ENCODE measurements at places on chromosomes 1 and 21.

DNA sequence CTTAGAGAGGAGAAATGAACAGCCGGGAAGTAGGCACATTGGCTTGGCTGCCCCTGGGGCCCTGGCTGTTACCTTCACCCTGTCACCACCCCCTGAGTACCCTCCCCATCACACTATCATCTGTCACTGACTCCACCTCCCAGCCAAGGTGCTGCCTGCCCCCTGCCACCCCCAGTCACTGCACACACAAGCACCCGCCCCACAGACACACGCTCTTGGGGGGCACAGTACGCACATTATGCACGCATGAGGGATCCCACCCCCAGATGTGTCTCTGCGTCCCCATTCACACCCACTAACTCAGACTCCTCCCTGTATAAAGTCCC lies 223.3 kb downstream of the PTPRU start:
- DNase-seq, result no peak

DNA sequence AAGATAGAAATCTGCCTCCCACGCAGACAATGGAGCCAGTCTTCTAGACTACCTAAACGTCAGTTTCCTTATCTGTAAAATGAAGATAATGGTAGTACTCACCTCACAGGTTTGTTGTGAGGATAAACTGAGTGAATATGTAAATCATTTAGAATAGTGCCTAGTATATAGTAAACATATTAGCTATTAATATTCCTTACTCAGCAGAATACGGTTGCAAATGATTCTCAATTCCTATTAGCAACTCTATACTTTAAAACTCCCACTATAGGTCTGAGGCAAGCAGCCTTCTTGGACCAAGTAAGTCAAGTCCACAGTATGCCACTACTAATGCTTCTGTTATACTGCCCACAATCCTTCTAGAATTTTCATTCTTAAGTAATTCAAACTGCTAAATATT lies 5.4 kb downstream of the GTF2B start:
- no peak for DNase-seq

DNA sequence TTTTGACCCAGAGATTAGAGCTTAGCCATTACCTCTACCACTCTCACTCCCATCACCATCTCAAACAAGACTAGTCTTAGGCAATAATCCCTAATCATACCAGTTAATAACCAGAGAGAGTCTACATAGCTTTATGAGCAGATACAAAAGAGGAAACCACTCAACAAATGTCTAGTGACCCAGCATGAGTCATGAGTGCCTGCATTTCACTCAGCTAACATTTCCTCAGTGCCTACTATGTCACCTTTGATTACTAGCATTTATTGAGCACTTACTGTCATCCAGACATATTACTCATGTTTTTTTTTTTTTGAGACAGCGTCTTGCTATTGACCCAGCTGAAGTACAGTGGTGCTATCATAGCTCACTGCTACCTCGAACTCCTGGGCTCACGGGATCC lies 35.9 kb upstream of the GALNT2 start:
- peak; percentile 27 for DNase-seq

GRCh38 chr1:211326528-211327345 lies at the start of gene TRAF5:
TRAF5 (plus strand) TSS chr1:211326833; CDS start chr1:211353240, 26,407 bp downstream.
- peak; percentile 78 for DNase-seq

DNA sequence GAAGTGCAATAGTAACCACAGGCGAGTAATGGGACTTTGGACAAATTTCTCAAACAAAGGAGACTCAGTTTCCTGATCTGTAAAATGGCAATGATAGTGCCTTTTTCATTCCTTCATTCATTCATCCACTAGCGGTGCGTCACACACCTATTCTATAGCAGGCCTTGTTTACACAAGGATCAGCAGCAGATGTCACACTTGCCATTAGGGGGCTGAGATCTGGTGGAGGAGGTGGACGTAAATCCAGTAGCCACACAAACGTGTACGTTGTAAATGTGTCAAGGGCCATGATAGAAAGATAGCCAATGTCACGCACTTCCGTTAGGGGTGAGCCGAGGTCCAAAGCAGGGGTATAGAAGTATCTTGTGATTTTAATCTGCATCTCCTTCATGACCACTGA lies 34.2 kb downstream of the SERINC2 start:
- no peak for DNase-seq

DNA sequence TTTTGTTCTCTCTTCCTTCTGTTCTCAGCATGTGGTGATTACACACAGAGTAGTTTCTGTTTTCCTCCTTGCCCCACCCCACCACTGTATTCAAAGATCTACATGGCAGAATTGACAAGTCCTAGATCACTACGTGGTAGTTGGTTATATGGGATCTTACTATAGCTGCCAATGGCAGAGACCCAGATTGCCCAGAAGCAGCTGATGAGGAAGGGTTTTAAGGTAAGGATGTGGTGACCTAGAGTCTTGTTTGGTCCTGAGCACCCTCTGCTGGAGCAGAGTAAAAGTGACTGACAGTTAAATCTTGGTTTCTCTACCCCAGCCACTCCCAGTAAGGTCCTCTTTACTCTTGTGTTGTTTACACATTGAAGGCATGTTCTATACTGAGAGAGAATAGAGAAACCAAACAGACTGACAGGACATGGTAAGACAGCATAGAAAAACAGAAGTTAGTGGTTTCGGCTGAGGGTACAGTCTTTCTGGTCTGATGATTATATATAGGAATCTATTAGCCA lies 22.8 kb upstream of the STRIP1 start:
- DNase-seq, result peak; percentile 70

- DNase-seq, result peak; percentile 61
These were observed 104.0 kb upstream of the OLIG2 start for GRCh38 chr21:32921632-32922230.

- no peak for DNase-seq
These were observed 40.4 kb upstream of the GJA5 start for GRCh38 chr1:147800804-147801203.

DNA sequence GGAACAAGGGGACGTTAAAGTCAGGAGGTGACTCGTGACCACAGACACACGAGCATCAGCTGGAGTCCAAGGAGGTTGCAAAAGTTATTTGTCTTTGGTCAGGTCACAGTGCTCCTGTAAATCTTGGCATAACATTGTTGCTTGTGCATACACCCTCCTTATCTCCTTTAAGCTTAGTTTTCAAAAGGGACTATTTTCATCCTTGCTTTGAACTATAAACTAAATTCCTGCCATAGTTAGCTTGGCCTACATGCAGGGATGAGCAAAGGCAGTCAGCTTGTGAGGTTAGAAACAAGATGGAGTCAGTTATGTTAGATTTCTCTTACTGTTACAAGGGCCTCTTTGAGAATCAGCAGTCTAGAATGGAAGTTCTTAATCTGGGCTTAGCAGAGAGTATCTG lies 28.0 kb upstream of the FASLG start:
- DNase-seq, result no peak

DNA sequence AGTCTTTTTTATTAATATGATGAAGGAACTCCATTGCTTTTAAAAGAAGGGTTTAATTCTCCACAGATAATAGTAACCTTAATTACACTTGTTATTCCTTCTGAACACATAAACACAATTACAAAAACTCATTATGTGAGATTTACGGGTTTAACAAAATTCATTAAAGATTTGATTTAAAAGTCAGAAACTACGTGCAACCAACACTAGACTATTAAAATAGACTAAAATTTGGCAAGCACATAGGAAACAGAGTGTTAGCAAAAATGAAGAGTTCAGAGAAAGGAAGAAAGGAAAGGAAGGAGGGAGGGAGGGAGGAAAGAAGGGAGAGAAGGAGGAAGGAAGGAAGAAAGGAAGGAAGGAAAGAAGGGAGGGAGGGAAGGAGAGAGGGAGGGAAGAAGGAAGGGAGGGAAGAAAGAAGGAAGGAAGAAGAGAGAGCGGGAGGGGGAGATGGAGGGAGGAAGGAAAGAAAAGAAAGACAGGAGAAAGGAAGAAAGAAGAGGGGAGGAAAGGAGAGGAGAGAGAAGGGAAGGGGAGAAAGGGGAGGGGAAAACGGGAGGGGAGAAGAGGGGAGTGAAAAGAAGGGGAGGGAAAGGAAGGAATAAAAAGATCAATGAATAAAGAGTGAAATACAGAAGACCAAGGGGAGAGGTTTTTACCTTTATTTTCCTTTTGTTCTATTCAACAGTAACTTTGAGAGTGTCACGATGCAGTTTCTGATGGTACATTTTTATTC lies 123.4 kb upstream of the LYPLAL1 start:
- DNase-seq, result no peak

DNA sequence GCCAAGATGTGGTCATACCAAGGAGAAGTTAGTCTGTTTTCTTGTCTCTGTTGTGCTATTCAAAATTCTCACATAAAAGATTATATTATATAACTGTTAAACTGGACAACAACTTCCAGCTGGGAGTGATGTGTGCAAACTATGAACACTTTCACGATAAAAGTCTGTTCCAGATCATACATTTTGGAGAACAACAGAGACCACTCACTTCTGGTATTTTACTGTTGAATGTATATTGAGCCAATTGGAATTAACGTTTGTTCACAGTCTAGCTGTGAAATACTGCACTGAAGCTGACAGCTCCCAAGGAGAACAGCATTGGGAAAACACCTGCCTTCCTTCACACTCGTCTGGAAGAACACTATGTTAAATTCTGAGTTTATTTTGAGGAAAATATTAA lies 860 bp upstream of the SHCBP1L start:
- no peak for DNase-seq

GRCh38 chr1:71157151-71157550 lies 76.3 kb upstream of the ZRANB2 start:
- DNase-seq, result no peak

GRCh38 chr1:15016001-15016400 lies 137.5 kb upstream of the TMEM51 start:
- no peak for DNase-seq

- DNase-seq, result no peak
These were observed 17.2 kb downstream of the BSND start for GRCh38 chr1:55015731-55016620.

DNA sequence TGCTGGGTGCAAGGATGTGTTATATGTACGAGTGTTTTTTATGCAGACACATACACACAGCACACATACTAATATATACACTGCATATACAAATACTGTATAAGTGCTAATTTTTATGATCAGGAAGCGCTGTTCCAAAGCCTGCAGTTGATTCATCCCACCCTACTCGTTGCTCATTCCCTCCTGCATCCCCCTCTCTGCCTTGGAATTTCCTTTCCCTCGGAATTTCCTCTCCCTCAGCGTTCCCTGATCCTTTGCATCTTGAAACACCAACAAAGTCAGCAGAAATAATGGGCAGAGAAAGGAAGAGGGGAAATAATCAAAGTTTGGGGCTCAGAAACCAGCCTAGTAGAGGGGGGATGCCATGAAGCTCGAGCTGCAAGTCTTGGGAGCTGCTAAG lies 98.9 kb downstream of the CSMD2 start:
- DNase-seq, result no peak

- no peak for DNase-seq
These were observed 61.5 kb downstream of the MAB21L3 start for GRCh38 chr1:116172666-116173065.

GRCh38 chr1:83706354-83706938 lies 292.5 kb downstream of the TTLL7 start:
- DNase-seq, result no peak

GRCh38 chr1:224734261-224734935 lies 118.3 kb downstream of the CNIH3 start:
- DNase-seq, result no peak

GRCh38 chr1:42971841-42972291 lies 13.2 kb upstream of the SLC2A1 start:
- DNase-seq, result no peak

GRCh38 chr1:13707164-13707563 lies 7.2 kb downstream of the PRDM2 start:
- DNase-seq, result no peak

- DNase-seq, result no peak
These were observed 75.3 kb upstream of the KIAA0040 start for GRCh38 chr1:175267716-175268416.

- DNase-seq, result no peak
These were observed 73.1 kb downstream of the TNFSF4 start for GRCh38 chr1:173134029-173134428.

DNA sequence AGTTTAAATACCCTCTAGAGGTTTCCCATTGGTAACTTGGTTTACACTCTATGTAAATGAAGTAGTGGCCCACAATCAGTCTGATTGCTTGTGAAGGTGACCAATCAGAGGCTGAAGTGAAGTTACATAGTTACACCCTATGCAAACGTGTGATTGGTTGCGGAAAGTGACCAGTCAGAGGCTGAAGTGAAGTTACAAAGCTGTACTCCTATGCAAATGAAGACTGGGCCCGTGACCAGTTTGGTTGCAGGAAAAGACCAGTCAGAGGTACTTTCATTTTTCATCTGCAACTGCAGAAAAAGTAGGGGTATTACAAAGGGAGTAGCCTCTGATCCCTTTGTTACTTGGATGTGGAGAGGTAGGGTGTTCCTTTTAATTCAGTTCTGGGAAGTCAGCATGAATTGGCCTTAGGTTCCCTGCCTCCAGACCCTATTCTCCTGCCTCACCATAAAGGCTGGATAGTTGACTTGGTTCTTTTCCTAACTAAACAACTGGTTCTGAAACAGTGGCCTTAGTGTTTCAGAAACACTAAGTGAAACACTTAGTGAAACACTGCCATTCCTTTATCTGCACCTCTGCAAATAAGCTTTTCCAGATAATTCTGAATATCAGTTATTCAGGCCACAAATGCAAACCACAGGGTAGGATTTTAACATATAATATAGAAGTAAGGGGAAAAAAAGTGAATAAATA lies 39.3 kb downstream of the MAGI3 start:
- DNase-seq, result peak; percentile 95

DNA sequence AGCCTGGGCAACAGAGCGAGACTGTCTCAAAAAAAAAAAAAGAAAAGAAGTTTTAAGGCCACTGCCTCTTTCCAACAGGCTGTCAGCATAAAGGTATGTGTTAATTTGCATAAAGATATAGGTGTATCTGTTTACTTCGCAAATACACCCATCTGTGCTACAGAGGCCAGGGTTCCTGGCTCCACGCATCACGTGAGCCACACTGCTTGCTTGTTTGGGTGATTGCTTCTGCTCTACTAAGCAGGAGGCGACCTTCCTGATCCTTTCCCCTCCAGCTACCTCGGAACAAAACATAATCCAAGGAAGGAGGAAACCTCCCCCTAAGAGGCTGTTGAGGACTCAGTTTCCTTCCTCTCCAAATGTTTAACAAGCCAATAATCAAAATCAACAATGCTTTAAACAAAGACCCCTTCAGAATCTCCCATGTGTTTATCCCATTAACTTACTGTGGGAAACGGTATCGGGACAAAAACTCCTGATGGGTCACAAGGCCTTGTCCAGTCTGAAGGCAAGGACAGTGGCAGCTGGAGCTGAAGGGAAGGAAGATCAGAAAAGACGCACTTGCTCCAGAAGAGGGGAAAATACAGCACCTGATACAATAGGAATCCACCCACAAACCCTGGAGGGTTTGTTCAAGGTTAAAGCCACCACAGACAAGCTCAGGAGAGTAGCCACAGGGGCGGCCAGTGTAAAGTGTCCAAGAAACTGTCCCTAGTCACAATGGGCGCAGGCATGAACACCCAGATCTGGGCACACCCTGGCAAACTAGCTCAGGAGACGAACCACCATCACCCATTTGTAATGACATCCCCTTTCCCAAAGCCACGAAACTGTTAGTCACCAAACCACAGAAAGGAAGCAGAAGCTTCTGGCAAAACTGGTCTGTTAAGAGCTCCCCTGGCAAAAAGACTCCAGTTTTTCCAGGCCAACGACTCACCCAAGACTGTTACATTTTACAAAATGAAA lies 17.2 kb downstream of the CTNNBIP1 start:
- DNase-seq, result peak; percentile 61

- no peak for DNase-seq
These were observed 35.7 kb downstream of the PTP4A2 start for GRCh38 chr1:31902510-31902860.

GRCh38 chr1:42034426-42034825 lies 115.7 kb upstream of the HIVEP3 start:
- peak; percentile 6 for DNase-seq

GRCh38 chr1:156677616-156678596 lies 699 bp upstream of the NES start:
- DNase-seq, result peak; percentile 84

GRCh38 chr1:221344693-221345092 lies 397.2 kb downstream of the DUSP10 start:
- no peak for DNase-seq
